Stimulated activated CD8-positive, alpha-beta memory T cell treated with anti-CD3 and anti-CD28 coated beads, Interleukin-4, amount 100 ng/mL, for 4 hours (primary cell): ENCODE measurements at places on chromosomes 1 and 21.

DNA sequence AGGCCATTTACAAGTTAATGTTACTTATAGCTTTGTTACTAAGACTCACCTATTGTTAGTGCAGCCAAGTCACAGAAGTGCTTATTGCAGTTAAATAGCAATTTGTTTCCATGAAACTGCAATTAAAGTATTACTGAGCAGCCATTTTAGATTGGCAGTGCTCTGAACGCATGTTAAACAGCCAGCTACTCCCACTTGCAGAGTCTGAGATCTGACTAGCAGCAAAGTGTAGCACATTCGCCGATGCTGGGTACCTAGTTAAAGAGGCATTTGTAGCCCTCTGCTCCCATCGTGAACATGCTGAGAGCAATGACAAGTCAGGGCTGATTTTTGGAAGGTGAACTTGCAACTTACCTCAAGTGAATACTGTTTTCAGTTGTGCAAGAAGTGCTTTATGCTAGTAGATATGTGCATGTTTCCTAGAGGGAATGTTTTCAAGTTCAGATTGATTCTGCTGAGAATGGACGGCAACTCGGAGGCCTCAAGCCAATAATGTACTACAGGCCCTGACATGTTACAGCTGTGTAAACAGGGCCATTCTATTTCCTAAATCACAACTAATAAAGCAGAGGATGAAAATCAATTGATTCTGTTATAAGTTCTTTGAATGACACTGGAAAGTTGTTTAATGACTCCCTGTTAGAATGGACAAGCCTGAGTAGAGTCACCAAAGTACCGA lies 19.8 kb downstream of the LMO4 start:
- DNase-seq = no peak

DNA sequence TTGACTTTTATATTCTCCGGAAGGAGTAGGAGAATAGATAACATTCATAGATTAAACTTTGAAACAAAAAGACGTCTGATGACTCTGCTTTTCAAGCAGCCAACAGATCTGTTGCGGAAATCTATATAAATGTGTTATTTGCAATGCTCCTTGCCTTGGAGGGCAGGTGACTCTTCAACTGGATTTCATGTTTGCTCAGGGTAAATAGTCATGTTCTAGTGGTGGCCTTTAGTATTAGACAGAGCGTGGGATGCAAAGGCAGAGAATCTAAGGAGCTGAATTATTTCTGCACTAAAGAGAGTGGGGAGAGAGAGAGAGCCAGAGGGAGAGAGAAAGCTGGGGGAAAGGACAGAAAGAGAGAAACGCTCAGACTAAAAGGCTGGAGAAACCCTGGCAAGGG lies 454.3 kb downstream of the AJAP1 start:
- no peak for DNase-seq

DNA sequence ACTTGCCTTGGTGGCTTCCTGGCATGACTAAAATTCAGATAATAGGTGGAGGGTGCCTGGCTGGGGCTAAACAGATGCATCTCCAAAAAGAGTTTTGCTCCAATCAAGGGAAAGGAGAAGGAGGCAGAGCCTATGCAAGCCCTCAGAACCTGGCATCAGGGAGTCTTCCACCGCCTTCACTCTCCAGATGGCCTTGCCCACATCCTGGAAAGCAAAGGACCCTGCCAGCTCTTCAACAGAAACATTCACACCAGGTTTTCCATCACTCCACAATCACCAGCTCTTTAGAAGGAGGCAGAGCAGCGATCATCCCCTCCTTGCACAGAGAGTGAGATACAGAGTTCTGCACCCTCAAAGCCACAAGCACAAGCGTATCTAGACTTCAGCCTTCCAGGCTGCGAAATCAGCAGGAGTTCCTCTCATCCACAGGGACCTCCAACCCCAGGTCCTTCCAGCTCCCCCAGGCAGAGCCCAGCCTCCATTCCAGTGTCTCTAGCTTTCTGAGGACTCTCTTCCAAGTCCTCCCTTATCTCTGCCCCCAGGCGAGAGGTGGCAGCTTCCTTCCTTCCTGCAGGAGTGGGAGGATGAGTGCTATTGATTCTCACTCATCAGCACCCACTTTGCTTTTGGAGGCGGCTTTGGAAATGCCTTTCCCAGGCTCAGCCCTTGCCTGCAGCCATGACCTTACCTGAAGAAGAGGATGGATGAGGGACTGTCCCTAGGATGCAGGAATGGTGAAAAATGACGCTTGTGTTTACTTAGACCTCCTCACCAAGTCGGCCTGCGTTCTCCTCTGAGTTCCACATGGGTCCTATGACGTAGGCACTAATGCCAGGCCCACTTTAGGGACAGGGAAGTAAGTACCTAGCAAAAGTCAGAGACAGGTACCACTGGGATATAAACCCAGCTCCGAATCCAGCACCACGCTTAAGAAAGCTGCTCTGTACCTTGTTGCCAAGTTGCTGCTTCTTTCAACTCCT lies 75.4 kb downstream of the RIPK4 start:
- DNase-seq = no peak

GRCh38 chr1:1622010-1622787 lies 6.9 kb downstream of the MIB2 start:
- DNase-seq = no peak

- DNase-seq = no peak
Observed at GRCh38 chr1:185819798-185820197, 85.6 kb downstream of the HMCN1 start.

DNA sequence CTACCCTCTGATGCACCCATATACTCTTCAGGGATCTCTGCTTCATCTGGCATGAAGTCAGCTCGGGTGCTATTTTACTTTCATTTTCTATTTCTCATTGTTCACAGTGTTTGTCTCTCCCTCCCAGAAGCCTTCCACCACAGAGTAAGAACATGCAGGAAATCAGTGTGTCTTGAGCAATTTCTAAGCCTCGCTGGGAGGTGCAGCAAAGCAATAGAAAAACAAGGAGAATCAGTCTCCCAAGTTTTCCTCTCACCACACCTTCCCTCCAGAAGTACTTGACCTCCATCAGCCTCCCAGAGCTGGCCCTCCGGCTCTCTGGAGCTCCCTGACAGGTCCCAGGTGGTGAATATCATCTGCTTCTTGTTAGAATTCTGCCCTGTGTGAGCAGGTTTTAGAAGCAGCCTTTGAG lies 594.7 kb upstream of the CAMK1G start:
- DNase-seq = no peak

GRCh38 chr1:8203056-8203455 lies 114.9 kb upstream of the SLC45A1 start:
- no peak for DNase-seq

GRCh38 chr21:33902349-33902748 lies 13.3 kb downstream of the ATP5PO start:
- DNase-seq = no peak

GRCh38 chr1:21267191-21268077 lies 22.8 kb downstream of the ECE1 start:
- DNase-seq = no peak

DNA sequence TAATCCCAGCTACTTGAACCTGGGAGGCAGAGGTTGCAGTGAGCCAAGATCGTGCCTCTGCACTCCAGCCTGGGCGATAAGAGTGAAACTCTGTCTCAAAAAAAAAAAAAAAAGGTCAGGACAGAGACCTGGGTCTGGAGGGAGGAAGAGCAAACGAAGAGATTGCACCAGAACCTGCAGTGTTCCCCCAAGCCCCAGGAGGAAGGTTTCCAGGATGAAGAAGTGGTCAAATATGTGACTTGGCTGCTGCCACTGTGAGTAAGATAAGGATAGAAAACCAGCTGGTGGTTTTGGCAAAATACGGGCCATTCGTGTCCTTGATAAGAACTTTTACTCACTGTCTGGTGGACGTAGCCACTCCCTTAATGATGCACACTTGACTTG lies 42.2 kb downstream of the CLDN14 start:
- no peak for DNase-seq
